Uterus (tissue), 4 donors: ENCODE measurements at places on chromosomes 7 and 10. TPM values are rescaled to one million over a fixed set of nuclear protein-coding genes. Genes with fewer than 3 reads are reported as not detected.

Gene TAC1
- total RNA-seq = 0.61 TPM

Gene ZNF853
- 0.88 TPM for total RNA-seq

Gene MNX1
- total RNA-seq = not detected

Gene PGAM2
- total RNA-seq = 1.4 TPM

Gene CYP3A7
- total RNA-seq = not detected

DNA sequence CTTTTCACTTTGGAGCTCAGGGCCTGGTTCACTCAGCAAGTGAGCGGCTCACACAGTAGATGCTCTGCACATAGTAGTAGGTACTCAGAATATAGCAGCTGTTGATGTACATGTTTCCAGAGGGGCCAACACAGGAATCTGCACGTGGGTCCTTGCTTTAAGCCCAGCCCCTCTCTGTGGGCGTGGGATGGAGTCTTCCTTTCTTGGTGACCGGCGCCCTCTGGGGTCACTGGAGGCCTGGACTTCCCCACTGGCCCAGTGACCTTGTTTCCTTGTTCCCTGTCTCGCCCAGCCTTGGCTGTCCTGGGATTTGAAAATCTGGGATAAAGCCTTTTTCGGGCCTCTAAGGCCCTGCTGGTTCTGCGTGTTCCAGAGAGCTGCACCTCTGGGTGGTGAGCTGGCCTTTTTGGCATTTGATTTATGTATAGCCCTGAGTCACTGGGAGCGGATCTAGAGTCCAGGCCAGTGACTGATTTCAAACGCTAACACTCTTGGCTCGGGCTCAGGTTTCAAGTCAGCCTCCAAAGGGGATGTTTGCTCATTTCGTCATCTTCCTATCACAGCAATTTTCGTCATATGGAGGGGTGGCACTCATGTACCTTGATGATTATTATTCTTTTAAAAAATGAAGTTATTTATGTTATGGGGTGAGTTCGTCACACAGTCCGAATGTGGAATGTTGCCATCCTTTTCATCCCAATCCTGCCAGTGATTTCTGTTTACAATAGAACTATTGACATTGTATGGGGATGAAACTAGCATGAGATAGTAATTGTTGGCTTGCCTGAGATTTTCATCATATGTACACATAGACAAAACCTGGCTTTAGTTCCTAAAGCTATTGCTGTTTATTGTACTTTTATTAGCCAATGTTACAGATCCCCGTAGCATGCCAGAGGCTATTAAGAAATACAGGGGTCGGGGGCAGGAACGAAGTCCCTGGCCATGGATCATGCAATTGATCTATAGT is 65.5 kb downstream of the CUX1 start:
- peak overlapping the region; percentile 91 for H3K27ac ChIP-seq
- H3K27me3 ChIP-seq = no peaks in the 10 kb centered on the region
- peak; percentile 91 for DNase-seq
- H3K36me3 ChIP-seq = no peaks in the 10 kb centered on the region

- no peaks in the 10 kb centered on the region for H3K4me1 ChIP-seq
- H3K4me3 ChIP-seq = no peak overlapping the region
- no peak for DNase-seq
- no peaks in the 10 kb centered on the region for H3K27me3 ChIP-seq
- no peaks in the 10 kb centered on the region for H3K36me3 ChIP-seq
Measured at GRCh38 chr7:42730586-42730985, 181.3 kb downstream of the C7orf25 start.

DNA sequence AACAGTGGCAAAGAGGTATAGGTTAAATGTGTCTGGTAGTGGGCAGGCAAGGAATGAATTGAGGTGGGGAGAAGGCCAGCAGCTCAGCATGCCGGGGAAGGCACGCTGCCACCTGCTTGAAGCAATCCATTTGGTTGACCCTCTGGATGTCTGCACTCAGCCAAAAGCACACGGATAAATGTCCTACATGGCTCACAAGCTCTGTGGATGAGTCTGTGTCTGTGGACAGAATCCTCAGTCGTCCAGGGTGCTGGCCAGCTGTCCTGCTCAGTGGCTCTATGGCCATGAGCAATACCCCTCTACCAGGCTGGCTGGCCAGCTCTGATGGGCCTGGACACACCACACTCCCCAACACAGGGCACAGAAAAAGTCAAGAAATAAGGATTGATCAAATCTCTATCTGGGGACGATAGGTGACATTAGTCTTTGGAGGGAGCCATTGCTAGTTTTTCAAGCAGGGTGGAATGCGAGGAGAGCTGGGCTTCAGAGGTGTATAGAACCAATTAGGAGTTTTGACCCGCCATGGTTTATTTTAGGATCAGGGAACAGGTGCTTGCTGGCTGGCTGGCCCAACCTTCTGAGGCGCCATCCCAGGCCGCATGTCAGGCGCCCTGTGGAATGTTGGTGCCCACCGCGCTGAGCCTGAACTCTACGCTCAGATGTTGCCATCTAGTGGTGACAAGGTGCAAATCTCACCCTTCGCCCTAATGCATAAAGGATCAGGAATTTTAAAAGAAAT is 493.4 kb downstream of the TNS3 start:
- no peak overlapping the region for H3K4me3 ChIP-seq
- no peak overlapping the region for H3K27ac ChIP-seq
- DNase-seq = peak; percentile 60
- no peaks in the 10 kb centered on the region for H3K4me1 ChIP-seq

- no peak overlapping the region for H3K27ac ChIP-seq
- H3K36me3 ChIP-seq = no peaks in the 10 kb centered on the region
- H3K4me1 ChIP-seq = no peaks in the 10 kb centered on the region
- DNase-seq = no peak
Measured at GRCh38 chr10:6505300-6505699, 74.8 kb downstream of the PRKCQ start.

- no peak overlapping the region for H3K4me3 ChIP-seq
- no peak overlapping the region for H3K27ac ChIP-seq
- H3K36me3 ChIP-seq = no peaks in the 10 kb centered on the region
- no peak for DNase-seq
Measured at GRCh38 chr7:8365499-8366110, 67.8 kb upstream of the NXPH1 start.

- H3K4me3 ChIP-seq = no peak overlapping the region
- H3K4me1 ChIP-seq = no peaks in the 10 kb centered on the region
- H3K27me3 ChIP-seq = no peaks in the 10 kb centered on the region
- H3K36me3 ChIP-seq = no peaks in the 10 kb centered on the region
Measured at GRCh38 chr10:19119191-19119590, 70.6 kb downstream of the MALRD1 start.

DNA sequence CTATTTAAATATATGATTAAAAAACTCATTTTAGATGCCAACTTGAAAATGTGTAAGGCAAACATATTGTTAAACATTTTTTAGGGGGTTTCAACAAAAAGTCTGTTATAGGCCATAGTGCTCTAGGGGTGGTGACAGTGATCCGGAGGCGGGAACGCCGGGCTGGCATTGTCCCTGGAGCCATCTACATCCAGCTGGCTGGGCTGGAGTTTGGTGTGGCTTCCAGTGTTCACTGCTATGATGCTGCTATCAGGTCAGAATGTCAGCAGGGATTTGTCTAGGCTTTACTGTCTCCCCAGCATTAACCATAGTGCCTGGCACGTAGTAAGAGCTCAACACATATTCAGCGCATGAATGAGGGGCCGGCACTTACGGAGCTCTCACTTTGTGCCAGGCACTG is 1.9 kb upstream of the SLC18A2 start:
- no peaks in the 10 kb centered on the region for H3K27me3 ChIP-seq
- DNase-seq = no peak
- no peak overlapping the region for H3K4me3 ChIP-seq
- H3K4me1 ChIP-seq = peaks cover 13% of the 10 kb centered on the region
- H3K27ac ChIP-seq = no peak overlapping the region
- H3K36me3 ChIP-seq = no peaks in the 10 kb centered on the region

GRCh38 chr7:102925976-102926782 is 13.4 kb downstream of the LRRC17 start:
- no peak for DNase-seq
- H3K4me1 ChIP-seq = no peaks in the 10 kb centered on the region
- H3K27me3 ChIP-seq = no peaks in the 10 kb centered on the region
- H3K36me3 ChIP-seq = no peaks in the 10 kb centered on the region

DNA sequence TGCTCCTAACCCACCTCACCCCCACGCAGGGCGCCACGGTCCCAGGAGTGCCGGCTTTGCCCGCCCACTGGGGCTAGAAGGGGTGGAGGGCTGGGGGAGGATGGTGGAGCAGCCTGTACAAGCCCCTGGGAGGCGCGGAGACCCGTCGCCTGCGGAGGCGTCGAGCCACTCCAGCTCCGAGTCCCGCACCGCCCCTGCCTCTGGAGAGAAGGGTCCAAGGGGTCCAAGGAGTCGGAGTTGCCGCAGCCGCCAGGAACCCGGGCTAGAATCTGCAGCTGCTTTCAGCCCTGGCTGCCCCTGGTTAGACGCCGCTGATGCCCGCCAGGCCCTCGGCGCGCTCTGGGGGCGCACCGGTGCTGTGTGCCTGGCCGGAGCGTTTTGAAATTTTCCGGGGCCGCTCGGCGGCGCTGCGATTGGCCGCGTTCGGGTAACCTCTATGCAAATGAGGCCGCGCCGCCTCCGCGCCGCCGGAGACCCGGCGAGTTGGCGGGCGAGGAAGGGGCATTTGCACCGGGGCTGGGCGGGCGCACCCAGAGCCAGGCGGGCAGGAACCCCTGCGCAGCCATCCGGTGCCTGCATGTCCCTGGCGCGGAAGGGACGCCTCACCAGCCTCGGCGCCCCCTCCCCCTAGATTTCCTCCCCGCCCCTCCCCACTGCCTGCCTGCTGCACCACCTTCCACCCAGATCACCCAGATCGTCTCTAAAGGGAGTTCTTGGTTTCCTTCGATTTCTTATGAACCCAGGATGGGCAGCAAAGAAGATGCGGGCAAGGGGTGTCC is at the start of gene HMX2:
Gene HMX2, plus strand, starts transcription at position 502 of the 779 bp plus-strand sequence. Its CDS starts 243 bp downstream, at position 745.
- peaks cover 93% of the 10 kb centered on the region for H3K27me3 ChIP-seq
- DNase-seq = no peak
- peaks cover 11% of the 10 kb centered on the region for H3K4me1 ChIP-seq
- H3K27ac ChIP-seq = no peak within 1 kb of the TSS
- H3K36me3 ChIP-seq = no peaks in the 10 kb centered on the region
- no peak within 1 kb of the TSS for H3K4me3 ChIP-seq

DNA sequence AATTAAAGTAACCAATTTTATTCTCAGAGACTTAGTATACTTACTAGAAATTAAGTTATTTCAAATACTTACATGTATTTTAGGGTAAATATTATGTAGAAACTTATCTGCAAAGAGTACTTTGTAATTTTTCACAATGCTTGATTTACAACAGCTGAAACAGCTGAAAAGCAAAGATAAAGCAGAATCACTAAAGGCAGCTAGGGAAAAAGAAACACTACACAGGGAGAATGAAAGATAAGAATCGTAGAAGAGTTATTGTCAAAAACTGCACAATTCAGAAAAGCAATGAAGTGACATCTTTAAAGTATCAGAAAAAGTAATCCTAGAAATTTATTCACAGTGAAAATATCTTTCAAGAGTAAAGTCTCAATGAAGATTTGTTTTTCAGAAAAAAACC is 69.7 kb upstream of the ZNF804B start:
- H3K4me1 ChIP-seq = no peaks in the 10 kb centered on the region
- no peak overlapping the region for H3K27ac ChIP-seq
- H3K27me3 ChIP-seq = no peaks in the 10 kb centered on the region
- H3K4me3 ChIP-seq = no peak overlapping the region
- DNase-seq = no peak

GRCh38 chr10:77463499-77463898 is 174.1 kb downstream of the KCNMA1 start:
- H3K27me3 ChIP-seq = no peaks in the 10 kb centered on the region
- no peak overlapping the region for H3K4me3 ChIP-seq
- H3K4me1 ChIP-seq = no peaks in the 10 kb centered on the region
- no peak for DNase-seq
- H3K27ac ChIP-seq = peak overlapping the region; percentile 15
- H3K36me3 ChIP-seq = no peaks in the 10 kb centered on the region

DNA sequence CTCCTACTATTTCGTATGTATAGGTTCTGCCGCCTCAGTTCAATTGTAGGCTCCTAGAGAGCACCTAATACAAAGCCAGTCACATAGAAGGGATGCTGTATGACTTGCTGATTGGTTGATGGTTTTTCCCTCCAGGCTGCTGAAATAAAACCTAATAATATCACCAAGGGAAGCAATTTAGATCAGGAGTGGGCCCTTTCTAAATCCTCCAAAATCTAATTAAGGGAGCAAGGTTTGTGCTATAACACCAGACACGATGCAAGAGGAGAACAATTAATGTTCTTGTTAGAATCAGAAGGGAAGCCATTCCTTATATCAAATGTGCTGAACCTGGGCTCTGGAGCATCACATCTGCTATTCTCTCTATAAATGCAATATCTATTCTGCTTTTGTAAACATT is 42.0 kb upstream of the SLC13A1 start:
- no peaks in the 10 kb centered on the region for H3K36me3 ChIP-seq
- no peaks in the 10 kb centered on the region for H3K4me1 ChIP-seq
- H3K27ac ChIP-seq = no peak overlapping the region
- H3K4me3 ChIP-seq = no peak overlapping the region
- no peaks in the 10 kb centered on the region for H3K27me3 ChIP-seq

DNA sequence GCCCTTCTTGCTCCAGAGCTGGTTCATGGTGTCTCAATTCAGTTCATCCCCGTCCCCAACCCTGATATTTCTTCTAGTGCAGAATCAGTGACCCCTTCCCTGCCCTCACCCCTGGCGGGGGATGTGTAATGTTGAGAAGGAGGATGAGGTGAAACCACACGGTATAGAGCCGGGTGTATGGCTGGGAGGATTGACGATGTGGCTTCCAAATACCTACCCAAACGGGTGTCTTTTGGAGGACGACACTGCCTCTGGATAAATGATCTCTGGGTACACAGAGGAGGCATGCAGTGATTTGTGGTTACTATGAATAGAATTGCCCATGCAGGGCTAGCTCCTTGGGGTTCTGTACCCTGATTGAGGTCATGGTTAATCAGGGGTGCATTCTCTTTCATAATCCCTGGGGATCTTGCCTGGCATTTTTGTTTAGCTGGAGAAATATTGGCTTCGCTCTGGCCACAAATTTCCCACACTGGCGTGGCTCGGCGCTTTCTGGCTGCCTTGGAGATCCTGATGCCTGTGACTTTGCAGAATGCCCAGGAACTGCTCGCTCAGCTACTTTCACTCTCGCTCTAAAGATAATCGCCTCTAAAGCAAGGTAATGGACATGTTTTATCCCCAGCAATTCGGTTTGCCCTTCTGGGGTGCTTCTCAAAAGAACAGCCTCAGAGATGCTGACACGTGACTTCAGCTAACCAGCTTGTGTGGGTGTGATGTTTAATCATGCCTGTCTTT is 89.2 kb downstream of the RBM20 start:
- no peaks in the 10 kb centered on the region for H3K27me3 ChIP-seq
- DNase-seq = no peak
- no peaks in the 10 kb centered on the region for H3K4me1 ChIP-seq
- H3K27ac ChIP-seq = no peak overlapping the region

- H3K4me3 ChIP-seq = no peak overlapping the region
- H3K36me3 ChIP-seq = no peaks in the 10 kb centered on the region
- H3K27me3 ChIP-seq = no peaks in the 10 kb centered on the region
- no peak for DNase-seq
- no peaks in the 10 kb centered on the region for H3K4me1 ChIP-seq
- H3K27ac ChIP-seq = no peak overlapping the region
Measured at GRCh38 chr10:72039377-72039776, 49.0 kb downstream of the SPOCK2 start.
